ENCODE measurements at places on chromosomes 13 and 19. TPM values are rescaled to one million over a fixed set of nuclear protein-coding genes. Genes with fewer than 3 reads are reported as not detected.

S1PR5 gene
- 0.51 TPM for total RNA-seq

RUBCNL gene
- total RNA-seq = 5.5 TPM

ZNF284 gene
- 4.4 TPM for total RNA-seq

DNA sequence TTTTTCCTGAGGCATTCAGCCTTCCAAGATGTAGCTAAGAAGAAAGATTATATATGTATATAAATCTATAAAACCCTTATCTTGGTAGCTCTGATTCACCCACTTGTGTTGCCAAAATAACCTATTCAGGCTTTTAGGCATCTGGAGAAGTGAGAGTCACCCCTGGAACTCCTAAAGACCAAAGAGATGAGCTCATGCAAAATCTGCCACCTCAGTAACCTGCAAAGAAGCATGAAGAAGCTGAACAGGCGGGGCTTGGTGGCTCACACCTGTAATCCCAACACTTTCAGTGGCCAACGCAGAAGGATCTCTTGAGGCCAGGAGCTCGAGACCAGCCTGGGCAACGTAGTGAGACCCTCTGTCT, 393.7 kb downstream of the FOXO1 start:
- DNase-seq = no peak

DNA sequence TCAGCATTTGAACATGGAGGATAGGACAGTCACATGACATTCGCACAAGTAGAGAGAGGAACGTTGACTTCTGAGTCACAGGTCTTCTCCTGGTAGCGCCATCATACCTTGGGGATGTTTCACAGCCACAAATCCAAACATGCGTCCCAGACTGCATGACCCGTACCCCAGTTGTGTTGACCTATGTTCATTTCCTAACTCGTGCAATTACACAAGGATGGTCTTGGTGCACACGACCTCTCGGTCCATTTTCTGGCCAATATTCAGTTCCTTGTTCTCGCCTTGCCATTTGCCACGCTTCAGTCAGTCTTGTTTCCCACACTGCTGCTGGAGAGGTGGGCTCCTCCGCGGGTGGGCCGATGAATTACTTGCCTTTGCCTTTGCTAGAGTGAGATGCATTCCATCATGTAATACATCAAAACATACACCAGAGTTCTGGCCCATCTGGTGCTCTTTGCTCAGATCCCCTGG, 87.3 kb downstream of the COL4A2 start:
- DNase-seq = no peak

DNA sequence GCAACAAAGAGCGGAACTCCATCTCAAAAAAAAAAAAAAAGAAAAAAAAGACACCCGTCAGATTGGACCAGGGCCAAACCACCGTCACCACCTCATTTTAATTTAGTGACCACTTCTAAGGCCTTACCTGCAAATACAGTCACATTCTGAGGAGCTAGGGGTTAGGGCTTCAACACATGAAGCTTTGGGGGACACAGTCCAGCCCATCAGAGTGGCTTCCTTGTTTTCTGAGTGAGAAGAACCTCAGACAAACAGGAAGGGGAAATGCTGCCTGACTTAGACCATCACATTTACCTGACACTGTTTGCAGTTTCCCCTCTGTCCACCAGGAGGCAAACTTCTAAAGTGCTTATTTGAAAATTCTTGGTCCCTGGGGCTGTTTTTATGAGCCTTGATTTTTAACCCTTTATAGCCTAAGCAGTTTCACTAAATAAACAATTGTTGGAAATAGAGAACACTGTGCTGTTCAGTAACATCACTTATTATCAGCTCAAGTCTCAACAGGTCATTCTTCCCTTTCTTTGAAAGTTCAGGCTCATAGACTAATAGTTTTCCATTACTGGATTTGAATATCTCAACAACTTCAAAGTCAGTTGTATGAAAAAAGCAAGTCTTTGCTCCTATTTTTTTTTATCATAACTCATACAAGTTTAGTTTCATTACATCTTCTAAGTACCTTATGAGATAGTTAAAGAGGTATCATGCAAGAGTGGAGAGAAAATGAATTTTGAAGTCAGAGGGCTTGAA, 74.9 kb upstream of the WASF3 start:
- DNase-seq = peak; percentile 71

Measured in naive thymus-derived CD4-positive, alpha-beta T cell (primary cell).